ENCODE measurements at places on chromosomes 13 and 19.

GRCh38 chr13:30600496-30600895, 17.2 kb upstream of the USPL1 start:
- DNase-seq = no peak

GRCh38 chr13:26923824-26924605, 163.4 kb upstream of the GPR12 start:
- no peak for DNase-seq

- no peak for DNase-seq
Measured at GRCh38 chr19:17021793-17022590, 4.6 kb downstream of the CPAMD8 start.

DNA sequence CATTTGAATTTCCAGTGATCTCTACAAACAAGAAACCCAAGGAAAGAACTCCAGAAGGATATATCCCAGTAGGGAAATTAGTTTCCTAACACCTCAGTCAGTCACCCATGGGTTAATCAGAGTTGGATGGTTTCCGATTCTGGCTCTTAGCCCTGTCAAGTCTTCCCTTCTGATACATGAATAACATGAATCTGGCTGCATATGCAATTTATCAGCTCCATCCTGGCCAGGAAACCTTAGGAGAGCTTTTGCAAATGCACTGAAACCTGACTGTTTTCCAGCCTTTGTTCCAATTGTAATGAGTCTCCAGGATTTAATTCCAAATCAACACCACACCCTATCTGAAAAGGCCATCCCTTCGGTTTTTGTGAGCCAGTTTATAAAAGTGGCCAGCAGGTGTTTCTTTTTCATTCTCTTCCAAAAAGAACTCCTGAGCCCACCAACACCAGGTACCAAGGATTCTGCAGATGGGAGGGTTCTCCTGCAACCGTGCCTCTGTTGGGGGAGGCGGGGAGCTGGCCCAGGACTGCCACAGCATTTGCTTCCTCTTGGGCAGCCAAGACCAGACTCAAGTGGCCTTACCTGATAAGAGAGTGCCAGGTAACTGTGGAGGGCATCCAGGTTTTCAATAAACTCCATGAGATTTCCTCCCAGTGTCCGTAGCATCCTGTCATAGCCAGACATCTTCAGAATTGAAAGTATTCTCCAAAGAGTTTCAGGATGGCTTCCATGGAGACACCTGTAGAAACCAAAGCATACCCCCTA, 77.5 kb downstream of the C13orf42 start:
- DNase-seq = no peak

GRCh38 chr19:41892173-41892902, 9.4 kb downstream of the ARHGEF1 start:
- no peak for DNase-seq

- DNase-seq = no peak
Measured at GRCh38 chr13:37700887-37701286, 102.3 kb upstream of the POSTN start.

DNA sequence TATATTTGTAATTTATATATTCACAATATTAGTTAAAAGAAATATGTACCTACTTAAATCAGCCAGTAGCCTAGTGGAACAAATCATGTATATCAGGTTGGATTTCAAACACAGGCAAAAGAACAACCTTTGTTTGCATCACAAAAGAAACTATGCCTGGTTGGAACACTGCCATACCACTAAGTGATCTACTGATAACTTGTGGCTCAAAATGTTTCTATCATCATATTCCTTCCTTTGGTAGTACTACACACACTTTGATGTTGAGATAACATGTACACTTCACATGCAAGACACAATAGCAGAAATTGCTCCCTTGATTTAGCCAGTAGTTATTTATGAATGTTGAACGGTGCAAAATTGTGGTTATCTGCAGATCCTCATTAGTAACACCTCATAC, 146.0 kb upstream of the GPC6 start:
- no peak for DNase-seq

- no peak for DNase-seq
Measured at GRCh38 chr19:31641591-31641990, 292.4 kb upstream of the TSHZ3 start.

Data from GM12891 (cell line).